ENCODE measurements at places on chromosomes 11 and 22. TPM values are rescaled to one million over a fixed set of nuclear protein-coding genes. Genes with fewer than 3 reads are reported as not detected.

Gene MS4A3
- 7.8 TPM for total RNA-seq

DNA sequence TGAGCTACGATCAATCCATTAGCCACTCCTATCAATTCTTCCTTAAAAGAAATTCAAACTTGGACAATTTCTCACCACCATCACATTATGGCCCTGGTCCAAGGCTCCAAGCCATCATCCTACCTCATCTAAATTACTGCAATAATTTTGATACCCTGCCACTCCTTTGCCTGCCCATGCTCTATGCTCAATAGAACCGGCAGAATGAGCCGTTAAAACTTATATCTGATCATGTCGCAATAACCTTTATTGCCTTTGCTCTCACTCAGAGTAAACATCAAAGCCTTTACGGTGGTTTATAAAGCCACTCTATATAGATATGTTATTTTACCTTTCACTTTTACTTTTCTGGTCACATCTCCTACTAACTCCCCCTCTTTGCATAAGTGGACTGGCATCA is 2392.1 kb upstream of the RAG2 start:
- no peak overlapping the region for H3K27ac ChIP-seq
- no peak overlapping the region for H3K4me3 ChIP-seq
- H3K27me3 ChIP-seq = no peaks in the 10 kb centered on the region
- H3K36me3 ChIP-seq = no peaks in the 10 kb centered on the region
- DNase-seq = no peak

Gene LTBP3
- total RNA-seq = 13.3 TPM

Gene HRAS
- total RNA-seq = 44.1 TPM

- no peaks in the 10 kb centered on the region for H3K36me3 ChIP-seq
- H3K4me1 ChIP-seq = no peaks in the 10 kb centered on the region
- H3K4me3 ChIP-seq = no peak overlapping the region
- peaks cover 2% of the 10 kb centered on the region for H3K27me3 ChIP-seq
Observed at GRCh38 chr11:85732965-85733364, 47.0 kb upstream of the CCDC89 start.

Gene SAA4
- total RNA-seq = 0.61 TPM

GRCh38 chr11:63841554-63841953 is 2.6 kb downstream of the MARK2 start:
- peaks cover 23% of the 10 kb centered on the region for H3K36me3 ChIP-seq
- peaks cover 44% of the 10 kb centered on the region for H3K4me1 ChIP-seq
- no peak overlapping the region for H3K27ac ChIP-seq
- H3K27me3 ChIP-seq = no peaks in the 10 kb centered on the region
- no peak overlapping the region for H3K4me3 ChIP-seq

DNA sequence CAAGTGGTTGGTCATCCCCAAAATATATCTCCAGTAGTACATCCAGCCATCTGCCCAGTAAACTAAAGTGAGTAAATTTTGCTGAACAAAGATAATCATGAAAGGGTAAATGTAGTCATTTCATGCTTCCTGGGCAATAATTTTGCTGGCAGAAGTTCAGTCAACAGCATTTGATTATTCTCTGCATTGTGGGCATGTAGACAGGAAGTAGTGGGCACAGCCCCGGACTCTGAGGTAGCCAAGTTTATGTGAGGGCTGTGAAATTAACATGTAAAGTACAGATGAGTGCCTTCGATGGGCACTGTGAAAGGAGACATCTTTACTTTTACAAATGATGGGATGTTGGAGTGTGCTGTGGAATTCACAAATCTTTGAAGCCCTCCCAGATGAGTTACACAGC is 312.2 kb upstream of the MTNR1B start:
- DNase-seq = no peak
- H3K4me1 ChIP-seq = peaks cover 15% of the 10 kb centered on the region
- no peaks in the 10 kb centered on the region for H3K36me3 ChIP-seq

Measured in thymus (tissue), 14 donors.